PC-3 (cell line): ENCODE measurements at places on chromosomes 5 and 9. TPM values are rescaled to one million over a fixed set of nuclear protein-coding genes. Genes with fewer than 3 reads are reported as not detected.

The OCLN gene
- 35.4 and 45.2 TPM in 2 replicates for total RNA-seq

The ANKRD18B gene
- 5.4 and 13.5 TPM in 2 replicates for total RNA-seq

The STC2 gene
- 99.9 and 182 TPM in 2 replicates for total RNA-seq

The TUT7 gene
- 12.3 and 17.0 TPM in 2 replicates for total RNA-seq

The C9orf50 gene
- not detected in 2 replicates for total RNA-seq

The RAB3C gene
- not detected in 2 replicates for total RNA-seq

The SLC45A2 gene
- not detected in 2 replicates for total RNA-seq

The ARL14EPL gene
- not detected in 2 replicates for total RNA-seq

The PCDHGB7 gene
- 0.44 and 1.4 TPM in 2 replicates for total RNA-seq

The ERCC6L2 gene
- 18.8 and 32.7 TPM in 2 replicates for total RNA-seq

The AGXT2 gene
- not detected in 2 replicates for total RNA-seq

The MAP1B gene
- 12.8 and 18.2 TPM in 2 replicates for total RNA-seq

The ERAP2 gene
- total RNA-seq = 9.6 and 12.0 TPM in 2 replicates

The RBM18 gene
- 5.1 and 8.3 TPM in 2 replicates for total RNA-seq
